Skeletal muscle cell (primary cell): ENCODE measurements at places on chromosomes 2 and 18.

- peak; percentile 37 for DNase-seq
Observed at GRCh38 chr2:11938196-11938595, 191.8 kb downstream of the LPIN1 start.

GRCh38 chr18:9333441-9334328 is 888 bp upstream of the TWSG1 start:
- DNase-seq = peak; percentile 14

DNA sequence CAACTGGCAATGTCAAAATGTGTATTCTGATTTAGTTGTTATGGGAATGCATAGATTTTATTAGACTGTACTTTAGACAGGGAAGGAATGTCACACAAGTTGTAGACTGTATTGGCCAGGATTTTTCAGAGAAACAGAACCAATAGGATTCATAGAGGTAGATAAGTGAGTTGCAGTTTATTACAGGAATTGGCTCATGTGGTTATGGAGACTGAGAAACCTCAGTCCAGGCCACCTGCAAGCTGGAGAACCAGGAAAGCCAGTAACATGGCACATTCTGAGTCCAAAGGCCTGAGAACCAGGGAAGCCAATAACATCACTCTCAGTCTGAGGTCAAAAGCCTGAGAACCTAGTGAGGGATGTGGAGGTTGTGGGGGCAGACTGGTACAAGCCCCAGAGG is 1.8 kb upstream of the GALNT5 start:
- DNase-seq = no peak

DNA sequence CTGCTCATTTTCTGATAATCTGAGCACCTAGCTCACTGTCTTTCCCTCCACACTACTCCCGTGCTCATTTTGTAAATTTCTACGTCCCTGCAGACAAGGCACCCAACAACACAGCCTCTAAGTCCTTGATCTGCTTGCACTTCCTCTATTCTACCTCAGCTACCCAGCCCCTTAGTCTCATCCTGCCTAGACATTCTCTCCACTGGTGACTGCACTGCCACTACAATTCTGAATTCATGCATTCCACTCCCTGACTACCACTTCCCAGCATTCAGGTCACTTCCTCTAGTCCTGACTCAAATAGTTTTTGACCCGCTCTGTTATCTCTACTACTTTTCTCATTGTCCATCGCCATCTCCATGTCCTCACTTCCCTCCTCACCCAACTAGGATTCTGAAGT is 155.7 kb downstream of the DYM start:
- no peak for DNase-seq
